ENCODE measurements at places on chromosomes 5 and 9. TPM values are rescaled to one million over a fixed set of nuclear protein-coding genes. Genes with fewer than 3 reads are reported as not detected.
A peak's percentile ranks its signal among the peaks of the same experiment; 100 is the strongest.

The GABRA1 gene
- not detected for total RNA-seq

The FGF1 gene
- 25.6 TPM for total RNA-seq

The CERCAM gene
- total RNA-seq, result 126 TPM

The DBH gene
- total RNA-seq, result not detected

The TBCA gene
- 123 TPM for total RNA-seq

The TMEM171 gene
- total RNA-seq, result not detected

The TAF1L gene
- total RNA-seq, result not detected

The CDK7 gene
- 22.0 TPM for total RNA-seq

The CCDC180 gene
- total RNA-seq, result 5.3 TPM

The GNAQ gene
- 80.2 TPM for total RNA-seq

The SLCO6A1 gene
- total RNA-seq, result 0.75 TPM

The KCNV2 gene
- not detected for total RNA-seq

The CORO2A gene
- 3.7 TPM for total RNA-seq

The FCN2 gene
- not detected for total RNA-seq

The LCN15 gene
- not detected for total RNA-seq

The CFAP77 gene
- not detected for total RNA-seq

The FRMPD1 gene
- total RNA-seq, result not detected

The ADRB2 gene
- 2.2 TPM for total RNA-seq

The PRDM9 gene
- not detected for total RNA-seq

The SAXO1 gene
- 0.29 TPM for total RNA-seq

The FAM78A gene
- total RNA-seq, result 6.3 TPM

The PCDHGA10 gene
- total RNA-seq, result 11.4 TPM

The PCDHAC2 gene
- total RNA-seq, result 1.9 TPM

The NME5 gene
- total RNA-seq, result 2.1 TPM

The PCDHB10 gene
- 7.7 TPM for total RNA-seq

- DNase-seq, result peak; percentile 53
Observed at GRCh38 chr9:108469654-108470053, 386.1 kb downstream of the ACTL7B start.

- no peak for DNase-seq
Observed at GRCh38 chr9:134136118-134136995, 475 bp downstream of the WDR5 start.

- no peak for DNase-seq
Observed at GRCh38 chr9:91857291-91858212, 92.5 kb downstream of the ROR2 start.

GRCh38 chr5:13830536-13830935 is 114.0 kb downstream of the DNAH5 start:
- no peak for DNase-seq

GRCh38 chr9:81789721-81790120 is 100.4 kb upstream of the TLE1 start:
- no peak for DNase-seq

- DNase-seq, result no peak
Observed at GRCh38 chr5:131396015-131396414, 132.2 kb downstream of the CDC42SE2 start.

- no peak for DNase-seq
Observed at GRCh38 chr5:59483971-59484472, 409.5 kb downstream of the PDE4D start.

- DNase-seq, result no peak
Observed at GRCh38 chr5:126055348-126055729, 367.9 kb upstream of the GRAMD2B start.

DNA sequence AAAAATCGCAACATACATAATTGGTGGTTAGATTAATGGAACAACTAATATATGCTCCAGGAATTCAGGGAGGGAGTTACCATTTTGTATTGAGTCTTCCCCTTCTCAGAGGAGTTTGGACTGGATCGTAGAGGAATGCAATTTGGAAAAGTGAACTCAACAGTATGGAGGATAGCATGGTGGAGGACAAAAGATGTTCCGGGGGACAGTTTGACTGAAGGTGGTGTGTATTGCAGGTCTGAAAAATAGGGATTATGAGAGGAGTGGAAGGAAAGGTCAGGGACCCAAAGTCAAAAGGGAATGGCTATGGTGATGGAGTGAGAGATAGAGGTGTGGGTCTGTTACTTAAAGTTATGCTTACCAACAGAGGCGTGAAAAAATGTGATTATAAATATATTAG is 1.5 kb downstream of the DNAJC21 start:
- no peak for DNase-seq

GRCh38 chr5:18652404-18653215 is 1018.4 kb downstream of the TAF11L14 start:
- DNase-seq, result no peak

DNA sequence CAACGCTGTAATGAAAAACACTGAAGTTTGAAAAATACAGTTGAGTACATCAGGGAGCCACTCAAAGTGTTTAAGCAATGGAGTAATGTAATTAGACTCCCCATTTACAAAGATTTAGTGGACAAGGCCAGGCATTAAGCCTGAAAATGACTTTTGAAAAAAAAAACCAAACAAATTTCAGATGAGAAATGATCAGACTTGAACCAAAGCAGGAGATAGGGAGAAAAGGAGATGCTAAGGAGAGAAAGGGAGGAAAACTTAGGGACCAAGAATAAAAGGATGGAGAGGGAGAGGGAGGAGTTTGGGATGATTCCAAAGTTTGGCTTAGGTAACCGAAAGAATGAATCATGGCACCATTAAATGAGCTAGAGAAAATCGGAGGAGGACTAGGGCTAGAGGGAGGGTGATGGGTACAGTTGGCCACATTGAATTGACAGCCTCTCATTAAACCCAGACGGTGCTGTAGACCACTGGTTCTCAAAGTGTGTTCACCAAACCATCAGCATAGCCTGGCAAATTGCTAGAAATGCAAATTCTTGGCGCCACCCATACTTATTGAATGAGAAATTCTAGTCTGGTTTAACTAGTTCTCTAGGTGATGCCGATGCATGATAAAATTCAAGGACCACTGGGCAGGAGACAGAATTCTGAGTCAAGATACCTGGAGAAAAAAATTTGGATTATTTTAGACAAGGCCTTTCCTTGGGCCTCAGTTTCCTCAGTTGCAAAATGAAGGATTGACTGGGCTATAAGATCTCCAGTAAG is 6.2 kb upstream of the CPEB4 start:
- no peak for DNase-seq

GRCh38 chr5:31131381-31131891 is 62.0 kb upstream of the CDH6 start:
- no peak for DNase-seq

DNA sequence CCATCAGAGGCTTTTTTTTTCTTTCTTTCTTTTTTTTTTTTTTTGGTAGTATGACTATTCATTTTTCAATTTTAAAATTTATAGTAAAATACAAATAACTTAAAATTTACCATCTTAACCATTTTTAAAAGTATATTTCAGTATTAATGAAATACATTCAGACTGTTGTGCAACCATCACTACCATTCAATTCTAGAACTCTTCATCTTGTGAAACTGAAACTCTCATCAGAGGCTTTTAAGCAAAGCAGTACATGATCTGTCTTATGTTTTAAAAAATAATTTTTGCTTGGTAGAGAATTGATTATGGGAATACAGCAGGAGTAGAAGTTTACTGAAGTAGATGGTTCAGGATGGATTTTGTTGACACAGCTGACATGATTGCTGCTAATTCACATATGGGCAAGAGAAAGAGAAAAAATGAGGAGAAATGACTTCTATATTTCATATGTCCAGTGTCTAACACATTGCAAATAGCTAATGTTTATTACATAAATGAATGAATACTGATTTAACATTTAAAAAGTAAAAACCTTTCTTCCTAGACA is 13.4 kb downstream of the ELOVL7 start:
- no peak for DNase-seq

DNA sequence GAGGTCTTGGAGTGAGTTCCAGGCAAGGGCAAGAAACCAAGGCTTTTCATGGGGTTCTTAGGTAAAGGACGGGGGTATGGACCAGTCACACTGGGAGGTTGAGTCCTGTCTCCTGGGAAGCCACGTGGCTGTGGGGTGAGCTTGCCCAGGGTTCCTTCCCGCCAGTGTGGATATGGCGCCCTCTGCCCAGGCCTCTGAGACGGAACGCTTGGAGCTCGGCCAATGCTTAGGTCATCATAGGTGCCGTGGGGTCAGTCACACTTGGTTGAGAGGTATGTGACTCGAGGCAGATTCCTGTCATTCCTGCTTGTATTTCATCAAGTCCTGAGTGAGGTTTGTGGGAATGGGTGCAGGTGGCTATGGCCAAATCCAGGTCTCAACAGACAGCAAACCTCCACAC is 46.2 kb downstream of the TENT4A start:
- DNase-seq, result no peak

DNA sequence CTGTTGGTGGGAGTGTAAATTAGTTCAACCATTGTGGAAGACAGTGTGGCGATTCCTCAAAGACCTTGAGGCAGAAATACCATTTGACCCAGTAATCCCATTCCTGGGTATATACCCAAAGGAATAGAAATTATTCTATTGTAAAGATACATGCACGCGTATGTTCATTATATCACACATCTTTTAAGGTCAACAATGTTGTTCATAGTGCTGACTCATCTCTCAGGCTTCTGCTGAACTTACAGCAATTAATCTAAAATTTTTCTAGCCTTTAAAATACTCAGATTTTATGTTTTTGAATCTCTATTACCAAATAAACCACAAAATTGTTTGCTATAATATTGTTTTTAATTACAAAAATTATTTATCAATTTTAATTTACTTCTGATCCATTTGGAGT is 38.8 kb upstream of the ZNF618 start:
- no peak for DNase-seq

GRCh38 chr5:119452060-119452372 is 281 bp upstream of the HSD17B4 start:
- no peak for DNase-seq

DNA sequence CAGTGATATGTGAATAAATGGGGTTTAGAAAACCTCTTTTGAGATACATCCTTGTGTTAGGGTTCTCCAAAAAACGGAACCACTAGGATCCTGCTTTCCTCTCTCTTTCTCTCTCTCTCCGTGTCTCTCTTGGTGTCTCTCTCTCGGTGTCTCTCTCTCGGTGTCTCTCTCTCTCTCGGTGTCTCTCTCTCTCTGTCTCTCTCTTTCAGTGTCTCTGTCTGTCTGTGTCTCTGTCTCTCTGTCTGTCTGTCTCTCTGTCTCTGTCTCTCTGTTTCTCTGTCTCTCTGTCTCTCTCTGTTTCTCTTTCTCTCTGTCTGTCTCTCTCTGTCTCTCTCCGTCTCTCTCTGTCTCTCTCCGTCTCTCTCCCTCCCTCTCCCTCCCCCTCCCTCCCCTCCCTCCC is 7.8 kb upstream of the TEX48 start:
- no peak for DNase-seq

DNA sequence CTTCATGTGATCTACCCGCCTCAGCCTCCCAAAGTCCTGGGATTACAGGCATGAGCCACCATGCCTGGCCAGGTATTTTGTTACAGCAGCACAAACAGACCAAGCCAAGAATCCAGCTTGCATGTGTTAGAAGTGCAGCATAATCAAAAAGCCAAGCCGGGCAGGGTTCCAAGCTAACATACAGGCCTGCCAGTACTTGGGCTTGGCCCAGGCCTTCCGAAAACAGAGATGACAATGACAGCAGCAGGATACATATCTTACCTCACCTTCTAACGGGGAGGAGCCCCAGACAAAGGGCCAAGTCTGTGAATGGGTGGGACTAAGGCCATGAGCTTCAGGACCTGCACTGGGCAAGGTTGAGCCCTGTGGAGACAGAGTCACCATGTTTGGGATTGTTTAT is 91.4 kb upstream of the ZNF462 start:
- no peak for DNase-seq

DNA sequence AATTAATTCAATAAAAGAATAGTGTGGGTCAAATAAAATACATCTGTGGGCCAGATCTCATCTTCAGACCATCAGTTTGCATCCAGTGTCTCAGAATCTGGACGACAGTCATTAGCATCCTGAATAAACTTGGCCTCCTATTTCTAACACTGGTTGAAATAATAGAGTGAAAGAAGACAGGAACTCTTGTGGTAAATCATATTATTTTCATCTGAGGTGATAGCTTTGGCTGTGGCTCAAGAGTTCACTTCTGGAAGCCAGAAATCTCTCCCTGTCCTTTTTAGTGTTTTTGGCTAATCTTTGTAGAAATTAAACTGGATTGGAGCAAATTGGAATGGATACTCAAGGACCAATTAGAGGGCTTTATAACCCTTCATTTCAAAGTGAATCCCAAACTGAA is 63.4 kb upstream of the HMHB1 start:
- DNase-seq, result no peak

GRCh38 chr5:163571744-163572143 is 66.3 kb downstream of the MAT2B start:
- no peak for DNase-seq

GRCh38 chr5:50744776-50745175 is 78.3 kb downstream of the PARP8 start:
- DNase-seq, result no peak

- DNase-seq, result no peak
Observed at GRCh38 chr5:10578293-10578665, 14.4 kb downstream of the ANKRD33B start.

GRCh38 chr9:123999661-124000060 is 11.9 kb upstream of the LHX2 start:
- no peak for DNase-seq

GRCh38 chr5:79802406-79802805 is 112.8 kb downstream of the CMYA5 start:
- no peak for DNase-seq

GRCh38 chr5:61397238-61397637 is 65.2 kb downstream of the ZSWIM6 start:
- DNase-seq, result no peak

- DNase-seq, result no peak
Observed at GRCh38 chr5:151086905-151087360, 6.1 kb upstream of the TNIP1 start.

DNA sequence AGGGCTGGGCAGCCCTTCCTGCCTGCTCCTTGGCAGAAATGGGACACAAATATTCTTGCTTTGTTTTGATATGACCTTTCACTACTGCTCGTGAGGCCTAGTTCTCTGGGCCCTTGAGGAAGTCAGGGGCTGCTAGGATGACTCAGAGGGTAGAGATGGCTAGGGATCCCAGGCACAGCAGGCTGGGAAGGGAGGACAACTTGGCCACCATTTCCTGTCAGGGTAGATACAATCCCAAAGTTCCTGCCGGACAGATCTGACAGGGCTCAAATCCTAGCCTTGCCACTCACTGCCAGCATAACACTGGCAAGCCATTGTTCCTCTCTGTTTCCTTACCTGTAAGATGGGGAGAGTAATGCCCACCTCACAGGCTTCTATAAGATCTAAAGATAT is 31.7 kb upstream of the MEIKIN start:
- peak; percentile 34 for DNase-seq

GRCh38 chr5:6508931-6509330 is 60.3 kb downstream of the UBE2QL1 start:
- DNase-seq, result no peak

- no peak for DNase-seq
Observed at GRCh38 chr5:36028816-36029465, 37.7 kb downstream of the UGT3A2 start.
